ENCODE measurements at places on chromosomes 12 and 14.

DNA sequence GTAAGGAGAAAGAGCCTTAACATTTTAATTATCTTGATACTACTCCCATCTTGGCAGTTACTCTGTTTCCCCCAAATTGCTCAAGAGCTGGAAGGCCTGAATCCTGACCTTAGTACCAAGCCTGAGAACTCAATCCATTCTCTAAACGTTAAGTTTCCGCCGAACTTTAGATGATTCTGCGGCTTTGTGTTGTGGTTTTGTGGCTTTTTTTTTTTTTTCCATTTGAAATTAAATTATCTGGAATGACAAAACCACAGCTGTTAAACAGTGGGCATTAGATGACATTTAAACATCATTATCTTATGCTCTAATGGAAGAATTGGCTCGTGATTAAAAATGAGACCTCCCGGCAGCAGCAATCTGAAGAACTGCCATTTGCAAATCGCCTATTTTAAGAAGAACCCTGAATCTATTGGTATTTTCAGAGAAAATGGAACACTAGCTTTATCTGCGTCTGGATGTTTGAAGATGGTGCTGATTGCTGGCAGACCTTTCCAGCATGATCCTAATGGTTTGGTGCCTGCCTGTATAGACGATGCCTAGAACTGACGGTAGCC lies 38.4 kb downstream of the TMEM132C start:
- DNase-seq: no peak

GRCh38 chr12:64070454-64070853 lies 151.6 kb downstream of the KICS2 start:
- no peak for DNase-seq

DNA sequence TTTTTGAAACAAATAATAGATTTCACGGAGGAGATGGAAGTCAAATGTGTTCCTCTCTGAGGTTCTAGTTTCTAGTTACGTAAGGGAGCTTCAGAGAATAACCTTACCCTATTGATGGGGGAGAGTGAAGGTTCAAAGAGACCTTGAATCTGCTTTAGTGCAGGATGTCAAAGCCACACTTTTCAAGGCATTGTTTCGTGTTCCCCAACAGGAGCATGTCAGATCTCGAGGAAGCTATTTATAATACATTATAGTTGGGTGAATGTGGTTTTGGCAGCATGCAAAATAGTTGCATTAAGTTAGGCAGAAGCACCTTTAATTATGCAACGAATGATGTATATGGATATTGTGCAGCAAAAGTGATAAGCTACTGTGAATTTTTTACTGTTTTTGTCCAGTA lies 614.9 kb downstream of the SLC16A7 start:
- no peak for DNase-seq

DNA sequence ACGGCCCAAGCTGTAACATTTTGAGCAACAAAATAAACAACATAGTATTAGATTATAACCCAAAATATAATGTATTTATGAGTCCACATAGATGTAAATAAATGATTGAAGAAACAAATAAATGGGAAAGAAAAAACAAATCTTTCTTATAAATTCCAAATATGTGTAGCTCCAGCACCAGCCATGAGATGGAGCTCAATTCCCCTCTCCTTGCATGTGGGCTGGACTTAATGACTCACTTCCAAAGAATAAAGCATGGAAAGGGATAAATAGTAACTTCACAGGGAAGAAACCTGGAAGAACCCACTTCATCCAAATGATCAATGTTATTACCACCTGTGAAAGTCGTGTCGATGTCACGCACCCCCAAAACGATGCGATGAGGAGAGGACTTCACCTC lies 158.8 kb downstream of the RPAP3 start:
- DNase-seq: no peak

DNA sequence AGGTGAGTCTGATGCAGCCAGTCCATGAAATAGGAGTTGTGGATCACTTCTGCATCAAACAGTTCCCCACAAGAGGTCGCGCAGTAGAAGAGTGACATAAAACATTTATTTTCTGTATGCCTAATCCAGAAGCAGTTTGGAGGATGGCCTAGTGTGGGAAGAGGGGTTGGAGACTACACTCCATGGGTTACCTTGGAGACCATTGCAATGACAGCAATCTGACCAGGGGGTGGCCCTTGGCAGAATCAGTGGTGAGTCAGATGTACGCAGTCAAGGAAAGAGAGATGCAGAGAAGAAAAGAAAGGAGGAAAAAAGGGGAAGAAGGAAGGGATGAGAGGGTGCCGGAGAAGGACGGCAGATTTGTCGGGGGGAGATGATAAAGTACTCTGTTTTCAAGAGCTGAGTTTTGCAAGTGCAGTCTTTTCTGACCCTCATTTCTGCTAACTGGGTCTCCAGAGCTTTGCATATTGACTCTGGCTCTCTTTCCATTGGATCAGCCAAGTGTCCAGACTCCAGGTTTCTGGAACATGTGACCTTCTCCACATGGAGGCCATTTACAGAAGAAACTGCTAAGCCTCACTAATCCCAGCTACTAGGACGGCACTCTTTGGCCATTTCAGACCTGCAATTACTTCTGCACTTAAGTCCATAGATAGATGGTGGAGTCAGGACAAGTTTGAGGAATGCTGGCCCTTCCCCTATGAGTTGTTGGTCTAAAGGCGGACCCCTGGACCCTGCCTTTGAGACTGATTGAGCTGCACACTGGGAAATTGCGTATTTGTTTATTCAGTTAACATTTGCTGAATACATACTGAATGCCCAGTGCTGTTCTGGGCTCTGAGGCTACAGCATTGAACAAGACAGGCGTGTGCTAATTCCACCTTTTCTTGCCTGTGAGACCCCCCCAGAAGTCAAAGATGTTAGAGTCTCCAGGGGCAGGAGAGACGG lies 424.2 kb downstream of the BCL11B start:
- DNase-seq: no peak

DNA sequence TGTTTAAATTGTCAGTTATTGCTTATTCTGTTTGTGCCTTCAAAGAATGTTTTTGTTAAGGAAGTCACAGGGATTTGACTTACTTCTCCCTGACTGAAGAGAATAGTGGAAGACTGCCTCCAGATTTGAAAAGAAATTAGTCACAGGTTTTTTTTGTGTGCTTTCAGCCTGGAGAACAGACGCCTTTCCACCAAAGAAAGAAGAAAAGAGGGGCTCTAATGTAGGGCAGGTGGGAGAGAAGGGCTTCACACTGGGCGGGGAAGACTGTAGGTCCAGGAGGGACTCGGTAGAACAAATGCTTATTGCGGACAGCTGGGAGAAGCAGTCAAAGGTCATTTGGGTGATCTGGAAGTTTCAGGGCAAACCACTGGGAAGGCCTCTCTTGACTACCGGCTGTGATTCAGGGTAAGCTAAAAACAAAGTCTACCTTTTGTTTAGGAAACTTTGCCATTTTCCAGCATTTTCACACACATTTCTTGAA lies 76.8 kb downstream of the SAMD4A start:
- DNase-seq: no peak

- DNase-seq: no peak
Observed at GRCh38 chr14:105536691-105537579, 10.6 kb downstream of the TMEM121 start.

DNA sequence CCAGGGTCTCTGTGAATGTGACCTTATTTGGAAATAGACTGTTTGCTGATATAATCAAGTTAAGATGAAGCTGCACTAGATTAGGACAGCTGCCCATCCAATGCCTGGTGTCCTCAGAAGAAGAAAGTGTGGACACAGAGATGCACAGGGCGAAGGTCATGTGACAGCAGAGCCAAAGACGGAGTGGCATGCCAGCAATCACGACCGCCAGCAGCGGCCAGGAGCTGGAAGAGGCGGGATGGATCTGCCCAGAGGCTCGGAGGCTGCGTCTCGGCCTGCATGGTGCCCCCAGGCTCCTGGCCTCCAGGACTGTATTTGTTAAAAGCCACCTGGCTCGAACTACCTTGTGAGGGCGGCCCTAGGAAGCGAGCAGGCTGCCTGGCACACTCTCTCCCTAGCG lies 76.5 kb downstream of the RFLNA start:
- no peak for DNase-seq

GRCh38 chr14:59371771-59372170 lies 93.4 kb downstream of the GPR135 start:
- no peak for DNase-seq

DNA sequence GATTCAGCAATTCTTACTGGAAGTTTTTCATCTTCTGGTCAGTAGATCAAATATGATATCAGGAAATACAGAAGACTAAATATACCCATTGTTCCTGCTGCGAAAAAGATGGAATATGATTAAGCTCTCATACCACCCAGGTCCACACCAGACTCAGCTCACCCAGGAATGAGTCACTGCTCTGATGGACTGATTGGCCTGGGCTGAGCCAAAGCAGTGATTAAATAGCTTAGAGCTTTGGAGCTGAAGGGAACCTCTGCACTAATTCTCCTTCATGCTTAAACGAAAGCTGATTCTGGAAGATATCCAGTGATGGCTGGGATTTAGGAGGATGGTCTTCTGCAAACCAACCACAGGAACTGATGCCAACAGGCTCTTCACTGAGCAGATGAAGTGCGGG lies 62.0 kb upstream of the SYT1 start:
- DNase-seq: no peak

DNA sequence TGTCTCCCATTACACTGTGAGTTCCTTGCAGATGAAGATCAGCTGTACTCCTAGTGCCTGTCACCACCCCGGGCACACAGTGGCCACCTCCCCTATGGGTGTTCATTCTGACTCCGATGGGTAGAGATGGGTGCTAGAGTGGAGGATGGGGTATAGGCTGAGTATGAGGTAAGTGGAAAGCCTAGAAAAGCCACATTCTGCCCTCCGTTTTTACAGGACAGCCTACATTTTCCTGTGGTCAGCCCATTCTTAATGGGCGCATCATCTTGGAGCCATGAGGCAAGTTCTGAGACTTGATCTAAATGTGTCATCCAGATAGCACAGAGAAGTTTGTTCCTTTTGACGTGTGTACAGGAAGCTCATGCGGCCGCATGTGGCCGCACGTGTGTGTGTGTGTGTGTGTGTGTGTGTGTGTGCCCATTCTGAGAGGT lies 166.7 kb upstream of the HIF1A start:
- DNase-seq: no peak

DNA sequence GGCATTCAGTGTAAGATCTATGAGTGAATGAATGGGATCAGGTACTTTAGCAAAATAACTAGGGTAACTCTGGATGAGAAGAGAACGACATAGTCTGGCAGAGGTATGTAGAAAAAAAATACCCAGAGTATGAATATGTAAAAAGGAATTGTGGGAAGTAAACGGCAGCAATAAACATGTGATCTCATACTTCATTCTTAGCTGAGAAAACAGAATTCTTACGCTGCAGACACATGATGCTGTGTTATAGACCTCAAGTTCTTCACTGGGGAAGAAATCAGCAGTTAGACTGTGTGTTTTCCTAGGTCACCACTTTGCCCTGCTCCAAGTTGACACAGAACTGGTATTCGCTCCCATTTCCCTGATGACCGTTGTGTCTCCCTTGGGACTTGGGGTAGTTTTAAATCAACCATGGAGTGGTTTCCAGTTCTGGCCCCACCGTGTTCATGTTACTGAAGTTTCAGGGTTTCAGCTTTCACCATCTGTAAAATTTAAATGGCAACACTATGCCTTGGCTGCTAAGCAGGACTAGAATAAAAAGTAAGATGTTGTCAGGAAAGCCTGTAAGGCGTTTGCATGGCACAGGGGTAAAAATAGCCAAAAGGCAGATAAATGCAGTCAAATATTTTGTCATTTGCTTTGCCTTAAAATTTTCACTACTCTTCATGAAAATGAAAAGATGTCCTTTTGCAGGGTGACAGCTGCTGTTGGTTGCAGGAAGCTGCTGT lies 223.7 kb downstream of the PELI2 start:
- DNase-seq: no peak

Data from stimulated activated CD4-positive, alpha-beta T cell treated with anti-CD3 and anti-CD28 coated beads, Interleukin-1b, Interleukin-23, amount 100 ng/mL, for 1 hour (primary cell).